Cardiac muscle cell (in vitro differentiated cells and primary cell): ENCODE measurements at places on chromosomes 11 and 22. TPM values are rescaled to one million over a fixed set of nuclear protein-coding genes. Genes with fewer than 3 reads are reported as not detected.

BDNF gene
- 0.36 and 0.70 TPM in 2 replicates for total RNA-seq

CCDC83 gene
- not detected in 2 replicates for total RNA-seq

ELFN2 gene
- 0.09 and 0.11 TPM in 2 replicates for total RNA-seq

CDC42BPG gene
- total RNA-seq, result 4.6 and 10.1 TPM in 2 replicates

OR51B4 gene
- 0.57 and 0.85 TPM in 2 replicates for total RNA-seq

UBQLNL gene
- 0.92 and 3.4 TPM in 2 replicates for total RNA-seq

GGTLC3 gene
- 1.2 TPM in 2 replicates for total RNA-seq

SSTR3 gene
- 0.06 and 0.21 TPM in 2 replicates for total RNA-seq

HTR3B gene
- total RNA-seq, result not detected in 2 replicates

SMDT1 gene
- 9.2 and 10.3 TPM in 2 replicates for total RNA-seq

SSH3 gene
- total RNA-seq, result 18.7 and 39.9 TPM in 2 replicates

GRCh38 chr22:28925916-28926315 is 42.5 kb downstream of the ZNRF3 start:
- no peak for DNase-seq

DNA sequence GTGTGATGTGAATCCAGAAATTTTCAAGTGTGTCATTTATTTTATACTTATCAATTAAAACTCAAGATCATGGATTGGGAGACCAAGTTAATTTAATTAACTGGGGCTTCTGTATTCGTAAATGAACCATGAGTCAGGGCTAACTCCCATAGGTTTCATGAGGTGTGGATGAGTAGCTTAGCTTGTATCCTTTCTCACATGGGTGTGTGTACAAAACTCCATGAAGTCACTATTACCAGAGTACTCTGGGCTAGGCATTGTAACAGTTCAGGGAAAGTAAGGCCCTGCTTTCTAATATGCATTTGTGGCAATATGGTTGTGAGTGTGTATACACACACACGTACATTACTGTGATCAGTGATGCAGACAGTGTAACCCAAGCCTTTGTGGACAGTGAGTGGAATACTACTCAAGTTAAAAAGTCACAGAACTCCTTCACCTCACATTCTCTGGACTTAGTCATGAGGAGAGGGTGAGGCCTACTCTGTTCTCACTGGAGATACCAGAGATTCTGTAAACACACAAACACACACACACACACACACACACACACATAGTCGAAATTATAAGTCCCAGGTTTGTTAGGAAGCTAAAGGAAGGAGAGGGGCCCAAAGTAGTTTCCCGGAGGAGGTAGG is 3.5 kb downstream of the CNTF start:
- no peak for DNase-seq

GRCh38 chr11:128305588-128305987 is 281.8 kb downstream of the ETS1 start:
- no peak for DNase-seq

GRCh38 chr11:8832571-8833260 is 78.3 kb upstream of the AKIP1 start:
- DNase-seq, result no peak

GRCh38 chr11:80719292-80719646 is 1278.4 kb upstream of the TENM4 start:
- DNase-seq, result no peak

DNA sequence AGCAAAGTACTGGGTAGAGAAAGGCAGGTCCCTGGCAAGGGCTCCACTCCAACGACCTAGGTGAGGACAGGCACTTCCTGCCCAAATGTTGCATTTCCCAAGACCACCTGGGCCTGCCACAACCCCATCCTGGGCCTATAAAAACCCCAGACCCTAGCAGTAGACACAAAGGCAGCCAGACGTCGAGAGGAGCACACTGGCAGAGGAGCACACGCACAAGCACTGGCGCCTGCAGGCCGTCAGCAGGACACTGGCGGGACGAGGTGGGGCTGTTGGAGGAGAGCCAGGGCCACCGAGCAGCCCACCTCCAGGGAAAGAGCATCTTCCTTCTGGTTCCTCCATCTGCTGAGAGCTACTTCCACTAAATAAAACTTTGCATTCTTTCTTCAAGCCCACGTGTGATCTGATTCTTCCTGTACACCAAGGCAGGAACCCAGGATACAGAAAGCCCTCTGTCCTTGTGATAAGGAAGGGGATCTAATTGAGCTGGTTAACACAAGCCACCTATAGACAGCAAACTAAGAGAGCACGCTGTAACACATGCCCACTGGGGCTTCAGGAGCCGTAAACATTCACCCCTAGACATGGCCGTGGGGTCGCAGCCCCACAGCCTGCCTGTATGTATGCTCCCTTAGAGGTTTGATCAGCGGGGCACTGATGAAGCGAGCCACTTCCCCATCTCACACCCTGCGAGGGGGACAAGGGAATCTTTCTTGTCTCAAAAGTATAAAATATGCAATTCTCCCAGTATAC is 89.7 kb upstream of the MTMR2 start:
- DNase-seq, result no peak

DNA sequence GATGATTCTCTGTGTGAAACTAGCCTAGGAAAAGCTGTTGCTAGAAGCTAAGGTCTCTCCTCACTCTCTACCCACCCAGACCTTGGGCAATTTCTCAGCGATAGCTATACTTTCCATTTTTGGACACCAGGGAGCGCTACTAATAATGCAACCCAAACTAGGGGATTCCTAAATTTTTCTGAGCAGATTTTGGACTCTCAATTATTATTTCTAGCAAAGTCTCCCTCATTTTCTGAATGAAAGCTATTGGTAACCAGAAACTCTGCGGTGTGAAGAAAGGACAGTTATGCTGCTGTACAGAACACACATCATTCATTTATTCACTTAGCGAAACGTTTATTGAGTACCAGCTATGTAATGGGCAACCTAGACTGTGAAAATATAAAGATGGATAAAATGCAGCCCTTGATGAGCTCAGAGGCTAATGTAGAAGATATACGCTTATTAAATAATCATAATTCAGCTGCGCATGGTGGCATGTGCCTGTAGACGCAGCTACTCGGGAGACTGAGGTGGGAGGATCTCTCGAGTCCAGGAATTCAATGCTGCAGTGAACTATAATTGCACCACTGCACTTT is 6.1 kb upstream of the STIM1 start:
- peak; percentile 63 for DNase-seq

DNA sequence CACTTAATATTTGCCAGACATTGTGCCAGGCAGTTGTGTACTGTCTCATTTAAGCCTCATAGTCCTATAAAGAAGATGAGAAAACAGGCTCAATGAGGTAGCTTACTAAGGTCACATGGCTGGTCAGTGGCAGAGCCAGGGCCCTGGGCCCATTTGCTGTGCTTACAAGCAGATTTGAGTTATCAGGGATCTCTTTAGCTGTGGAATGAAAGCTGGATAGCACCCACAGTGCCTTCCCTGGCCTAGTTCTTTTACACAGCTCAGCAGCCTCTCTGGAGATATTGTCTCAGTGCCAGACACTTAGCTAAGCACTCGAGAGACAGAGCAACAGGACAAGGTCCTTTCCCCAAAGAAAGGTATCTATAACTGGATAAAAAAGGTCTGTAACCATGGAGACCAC is 6.1 kb downstream of the TMEM86A start:
- peak; percentile 12 for DNase-seq

GRCh38 chr22:22827187-22827939 is 60.3 kb upstream of the IGLL5 start:
- no peak for DNase-seq

GRCh38 chr11:81224396-81224795 is 1509.3 kb downstream of the FAM181B start:
- DNase-seq, result no peak

- no peak for DNase-seq
Observed at GRCh38 chr11:70153133-70153727, 49.9 kb upstream of the FADD start.

GRCh38 chr11:35496416-35496815 is 29.0 kb downstream of the PAMR1 start:
- DNase-seq, result no peak

GRCh38 chr22:43090130-43090789 is 1.1 kb upstream of the TTLL1 start:
- no peak for DNase-seq

DNA sequence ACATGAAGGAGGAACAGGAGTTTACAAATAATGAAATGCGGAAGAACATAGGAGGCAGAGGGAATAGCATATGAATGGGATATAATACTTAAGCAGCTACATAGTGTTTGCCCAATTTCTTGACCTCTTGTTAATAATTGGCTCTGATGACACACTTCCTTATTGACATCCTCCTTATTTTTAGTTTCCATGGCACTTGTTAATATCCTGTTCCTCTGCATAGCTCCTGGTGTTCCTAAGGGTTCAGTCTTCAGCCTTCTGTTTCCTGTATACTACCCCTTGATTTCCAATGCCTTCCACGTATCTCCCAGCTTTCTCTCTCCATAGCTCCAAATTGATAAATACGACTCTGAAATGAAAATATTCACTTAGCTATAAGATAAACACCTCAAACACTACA is 663.8 kb upstream of the API5 start:
- no peak for DNase-seq

GRCh38 chr22:30445438-30446145 is 20.0 kb downstream of the MTFP1 start:
- DNase-seq, result no peak

DNA sequence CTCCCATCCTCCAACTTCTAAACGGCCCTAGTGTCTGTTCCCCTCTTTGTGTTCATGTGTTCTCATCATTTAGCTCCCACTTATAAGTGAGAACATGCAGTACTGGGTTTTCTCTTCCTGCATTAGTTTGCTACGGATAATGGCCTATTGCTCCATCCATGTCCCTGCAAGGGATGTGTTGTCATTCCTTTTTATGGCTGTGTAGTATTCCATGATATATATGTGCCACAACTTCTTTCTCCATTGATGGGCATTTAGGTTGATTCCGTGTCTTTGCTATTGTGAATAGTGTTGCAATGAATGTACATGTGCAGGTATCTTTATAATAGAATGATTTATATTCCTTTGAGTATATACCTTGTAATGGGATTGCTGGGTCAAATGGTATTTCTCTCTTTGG is 5.6 kb upstream of the SMIM38 start:
- no peak for DNase-seq

DNA sequence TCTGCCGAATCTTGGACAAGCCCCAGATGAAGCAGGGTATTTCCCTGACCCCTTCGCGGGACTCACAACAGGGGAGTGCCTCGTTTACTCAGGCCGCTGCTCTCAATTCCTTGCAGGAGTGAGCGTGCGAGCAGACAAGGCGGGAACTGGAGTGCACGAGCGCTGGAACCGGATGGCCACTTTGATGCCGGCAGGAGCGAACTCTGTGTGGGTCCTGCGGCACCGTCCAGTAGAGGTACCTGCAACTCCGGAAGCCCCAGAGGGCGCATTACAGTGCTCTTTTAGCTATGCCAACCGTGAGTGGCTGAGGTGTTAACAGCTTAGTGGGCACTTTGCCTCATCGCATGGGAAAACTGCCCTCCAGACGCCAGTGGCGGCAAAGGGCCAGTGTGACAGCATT is 182.3 kb upstream of the ANO3 start:
- DNase-seq, result no peak

DNA sequence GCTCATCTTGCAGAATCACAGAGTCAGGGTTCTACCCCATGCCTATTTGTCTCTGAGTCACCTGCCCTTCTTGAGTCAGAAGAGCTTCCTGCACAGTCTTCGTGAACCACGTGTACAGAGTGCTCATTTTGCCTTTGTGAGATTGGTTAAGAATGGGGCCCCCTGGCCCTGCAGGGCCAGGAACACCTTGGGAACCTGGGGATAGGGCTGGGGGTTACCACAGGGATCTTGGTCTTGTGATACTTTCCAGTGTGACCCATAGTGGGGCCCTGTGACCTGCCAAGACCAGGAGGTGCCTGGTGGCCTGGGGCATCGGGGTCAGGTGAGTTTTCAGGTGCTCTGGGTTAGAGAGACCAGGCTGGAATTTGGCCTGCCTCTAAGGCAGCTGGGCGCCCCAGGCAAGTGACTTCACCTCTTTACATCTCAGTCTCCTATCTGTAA is 9.4 kb downstream of the TMPRSS13 start:
- DNase-seq, result no peak

DNA sequence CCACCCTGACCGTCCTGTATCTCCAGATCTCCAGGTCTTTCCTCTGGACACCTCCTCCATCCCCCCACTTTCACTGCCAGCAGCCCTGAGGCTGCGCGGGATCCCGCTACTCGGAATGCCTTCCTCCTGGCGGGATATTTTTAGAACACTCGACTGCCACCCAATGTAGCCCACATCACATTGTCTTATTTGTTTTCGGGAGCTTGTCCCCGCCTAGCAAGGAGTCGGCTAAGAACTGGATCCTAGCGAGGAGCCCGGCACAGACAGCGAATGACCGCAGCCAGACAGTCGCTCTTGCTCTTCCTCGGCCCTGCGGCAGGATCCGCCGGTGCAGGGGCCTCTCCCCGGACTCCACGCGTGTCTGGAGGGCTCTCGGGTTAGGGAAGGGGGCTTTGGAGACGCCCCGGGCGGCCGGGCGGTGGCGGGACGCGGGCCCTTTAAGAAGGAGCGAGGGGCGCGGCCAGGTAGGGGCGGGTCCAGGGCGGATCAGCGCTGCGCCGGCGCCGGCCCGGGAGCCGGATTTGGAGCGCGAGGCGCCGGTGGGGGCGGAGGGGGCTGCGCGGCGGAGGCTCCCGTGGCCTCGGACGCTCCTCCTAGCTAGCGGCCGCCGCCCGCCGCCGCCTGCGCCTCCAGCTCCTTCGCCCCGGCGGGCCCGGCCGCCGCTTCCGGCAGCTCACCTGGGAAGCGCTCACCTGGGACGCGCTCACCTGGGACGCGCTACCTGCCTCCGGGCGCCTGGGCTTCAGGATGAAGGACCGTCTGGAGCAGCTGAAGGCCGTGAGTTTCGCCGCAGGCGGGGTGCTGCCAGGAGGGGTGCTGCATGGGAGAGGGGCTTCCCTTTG is at the start of gene STX3:
Gene STX3 (plus strand): TSS at position 518 of the 842 bp plus-strand sequence. CDS start 230 bp downstream, at position 748.
- peak; percentile 70 for DNase-seq
